ENCODE measurements at places on chromosomes 6 and 20. TPM values are rescaled to one million over a fixed set of nuclear protein-coding genes. Genes with fewer than 3 reads are reported as not detected.
A peak's percentile ranks its signal among the peaks of the same experiment; 100 is the strongest.

MAS1 gene
- not detected for total RNA-seq

ZSCAN23 gene
- total RNA-seq = 1.3 TPM

SIRPD gene
- total RNA-seq = 0.23 TPM

DNA sequence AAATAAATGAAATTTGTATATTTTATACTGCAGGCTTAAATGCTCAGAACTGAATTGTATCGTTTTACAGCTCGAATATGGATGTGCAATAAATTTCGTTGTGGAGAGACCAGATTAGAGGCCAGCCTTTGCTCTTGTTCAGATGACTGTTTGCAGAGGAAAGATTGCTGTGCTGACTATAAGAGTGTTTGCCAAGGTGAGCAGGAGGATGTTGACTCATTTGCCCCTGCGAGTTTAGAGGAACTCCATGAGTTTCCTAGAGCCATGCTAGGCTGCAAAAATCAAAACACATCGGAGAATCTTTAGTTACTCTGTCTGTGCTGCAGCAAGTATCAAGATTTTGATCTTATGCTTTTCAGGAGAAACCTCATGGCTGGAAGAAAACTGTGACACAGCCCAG is 15.4 kb downstream of the ENPP3 start:
- no peak overlapping the region for H3K4me3 ChIP-seq
- H3K27ac ChIP-seq = no peak overlapping the region

GSTA3 gene
- not detected for total RNA-seq

GRCh38 chr20:38126146-38126921 is 38.7 kb downstream of the TGM2 start:
- H3K4me1 ChIP-seq = no peaks in the 10 kb centered on the region
- no peaks in the 10 kb centered on the region for H3K36me3 ChIP-seq
- H3K4me3 ChIP-seq = no peak overlapping the region
- DNase-seq = no peak

DNA sequence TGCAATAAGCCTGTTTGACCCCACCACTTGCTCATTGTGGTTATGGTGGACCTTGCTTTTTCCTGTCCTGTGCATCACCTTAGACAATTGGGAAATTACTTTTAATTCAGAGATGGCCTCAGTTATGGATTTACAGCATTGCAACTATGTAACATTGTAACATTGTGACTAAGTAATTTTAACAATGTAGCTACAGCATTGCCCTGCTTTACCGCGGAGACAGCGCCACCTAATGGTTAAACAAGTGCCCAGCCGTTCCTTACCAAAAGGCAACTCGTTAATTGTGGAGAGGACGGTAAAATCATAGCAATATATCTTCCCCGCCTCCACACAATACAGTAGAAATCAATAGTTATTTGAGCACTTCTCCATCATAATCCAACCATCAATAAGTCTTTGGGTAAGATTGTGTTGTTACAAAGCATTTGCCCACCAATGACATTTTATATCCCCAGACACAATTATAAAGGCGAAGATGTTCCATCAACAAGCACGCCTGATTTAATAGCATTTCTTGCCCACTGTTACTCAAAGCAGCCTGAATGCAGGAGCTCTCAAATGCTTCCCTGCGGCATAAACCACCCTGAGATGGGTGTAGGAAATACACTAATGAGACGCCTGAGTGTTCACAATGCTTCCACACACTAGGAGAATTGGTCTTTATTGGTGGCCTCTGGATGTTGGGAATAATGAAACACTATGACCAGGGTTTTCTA is 93.7 kb downstream of the PROKR2 start:
- no peak overlapping the region for H3K27ac ChIP-seq
- no peaks in the 10 kb centered on the region for H3K36me3 ChIP-seq
- peak; percentile 43 for DNase-seq
- H3K4me1 ChIP-seq = no peaks in the 10 kb centered on the region
- H3K4me3 ChIP-seq = no peak overlapping the region

DNA sequence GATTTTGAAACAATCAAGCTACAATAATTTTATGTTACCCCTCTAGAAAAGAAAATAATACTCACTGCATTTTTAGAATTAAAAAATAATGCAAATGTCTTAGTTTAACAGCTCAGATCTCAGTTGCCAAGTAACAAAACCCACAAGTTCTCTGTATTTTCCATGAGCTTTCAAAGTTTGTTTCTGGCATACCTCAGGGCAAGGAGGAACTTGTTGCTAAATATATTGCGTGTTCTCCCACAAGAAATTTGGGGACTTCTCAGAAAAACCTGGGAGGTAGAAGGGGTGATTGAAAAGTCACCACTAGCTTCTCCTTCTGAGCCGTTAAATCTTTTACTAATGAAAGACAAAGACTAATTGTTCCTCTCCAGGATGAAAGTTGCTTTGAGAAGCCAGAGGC is 236.8 kb upstream of the MARCKS start:
- no peak overlapping the region for H3K4me3 ChIP-seq
- H3K27me3 ChIP-seq = no peaks in the 10 kb centered on the region
- DNase-seq = no peak
- no peak overlapping the region for H3K27ac ChIP-seq
- no peaks in the 10 kb centered on the region for H3K36me3 ChIP-seq

GRCh38 chr6:69865126-69865525 is 1.2 kb upstream of the COL19A1 start:
- DNase-seq = no peak
- no peaks in the 10 kb centered on the region for H3K36me3 ChIP-seq
- no peak overlapping the region for H3K4me3 ChIP-seq

DNA sequence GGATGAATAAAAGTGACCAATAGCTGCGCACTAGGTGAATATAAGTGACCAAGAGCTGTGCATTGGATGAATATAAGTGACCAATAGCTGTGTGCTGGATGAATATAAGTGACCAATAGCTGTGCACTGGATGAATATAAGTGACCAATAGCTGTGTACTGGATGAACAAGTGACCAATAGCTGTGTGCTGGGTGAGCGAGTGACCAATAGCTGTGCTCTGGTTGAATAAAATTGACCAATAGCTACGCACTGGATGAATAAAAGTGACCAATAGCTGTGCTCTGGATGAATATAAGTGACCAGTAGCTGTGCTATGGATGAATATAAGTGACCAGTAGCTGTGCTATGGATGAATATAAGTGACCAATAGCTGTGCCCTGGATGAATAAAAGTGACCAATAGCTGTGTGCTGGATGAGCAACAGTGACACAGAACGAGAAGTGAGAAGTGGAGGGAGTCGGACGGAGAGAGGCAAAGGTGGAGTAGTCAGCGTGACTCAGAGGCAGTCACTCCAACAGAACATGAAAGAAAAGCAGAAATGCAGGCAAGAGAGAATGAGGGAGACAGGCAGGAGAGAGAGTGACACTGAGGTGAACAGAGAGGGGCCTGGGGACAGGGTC is 38.5 kb downstream of the RBM38 start:
- no peaks in the 10 kb centered on the region for H3K27me3 ChIP-seq
- no peaks in the 10 kb centered on the region for H3K36me3 ChIP-seq
- H3K4me1 ChIP-seq = peaks cover 47% of the 10 kb centered on the region
- DNase-seq = no peak
- no peak overlapping the region for H3K4me3 ChIP-seq

UBR2 gene
- total RNA-seq = 44.8 TPM

PROKR2 gene
- not detected for total RNA-seq

GRCh38 chr6:26537160-26537845 is 863 bp upstream of the HMGN4 start:
- peaks cover 8% of the 10 kb centered on the region for H3K36me3 ChIP-seq
- H3K4me1 ChIP-seq = peaks cover 37% of the 10 kb centered on the region
- no peaks in the 10 kb centered on the region for H3K27me3 ChIP-seq
- peak overlapping the region; percentile 96 for H3K4me3 ChIP-seq
- peak; percentile 83 for DNase-seq

DNA sequence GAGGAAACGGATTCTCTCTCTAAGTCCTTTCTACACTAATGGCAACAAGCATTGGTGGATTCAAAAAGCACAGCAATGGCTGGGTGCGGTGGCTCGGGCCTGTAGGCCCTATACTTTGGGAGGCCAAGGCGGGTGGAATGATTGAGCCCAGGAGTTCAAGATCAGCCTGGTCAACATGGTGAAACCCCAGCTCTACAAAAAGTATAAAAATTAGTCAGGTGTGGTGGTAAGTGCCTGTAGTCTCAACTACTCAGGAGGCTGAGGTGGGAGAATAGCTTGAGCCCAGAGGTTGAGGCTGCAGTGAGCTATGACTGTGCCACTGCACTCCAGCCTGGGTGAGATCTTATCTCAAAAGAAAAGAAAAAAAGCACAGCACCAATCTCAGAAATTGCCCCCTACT is 19.3 kb downstream of the PAQR8 start:
- peaks cover 8% of the 10 kb centered on the region for H3K36me3 ChIP-seq
- H3K27ac ChIP-seq = no peak overlapping the region

DNA sequence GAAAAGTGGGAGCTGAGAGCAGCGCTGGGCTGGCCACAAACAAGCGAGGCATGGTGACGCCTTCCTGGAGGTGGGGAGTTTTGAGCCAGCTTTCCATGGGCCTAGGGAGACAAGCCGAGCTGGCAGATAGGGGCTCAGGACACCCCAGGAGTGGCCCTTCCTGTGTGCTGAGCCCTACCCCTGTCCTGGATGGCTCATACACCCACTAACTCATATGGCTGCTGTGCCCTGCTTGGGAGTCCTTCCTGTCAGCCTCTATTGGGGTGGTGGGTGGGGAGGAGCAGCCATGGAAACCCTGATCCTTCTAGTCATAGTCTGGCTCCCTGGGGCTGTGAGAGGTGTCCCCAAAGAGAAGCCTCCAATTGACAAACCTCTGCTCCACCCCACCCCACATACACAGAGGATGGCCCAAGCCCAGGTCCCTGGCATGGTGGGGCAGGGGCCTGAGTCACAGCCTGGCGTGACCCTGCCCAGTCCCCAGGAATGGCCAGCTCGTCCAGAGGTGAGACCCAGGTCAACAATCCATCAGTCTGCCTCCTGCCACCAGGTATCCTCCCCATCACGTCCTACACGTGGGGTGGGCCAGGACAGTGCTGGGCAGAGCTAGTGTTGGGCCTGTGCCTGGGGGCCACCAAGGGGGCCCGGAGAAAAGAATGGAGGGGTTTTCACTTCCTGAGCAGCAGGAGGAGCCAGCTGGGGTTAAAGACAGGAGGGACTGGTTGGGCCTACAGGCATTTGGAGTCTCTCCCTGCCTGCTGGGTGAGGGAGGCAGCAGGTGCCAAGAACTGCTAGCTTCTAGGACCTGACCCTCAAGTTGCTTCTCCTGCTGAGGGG is 52.2 kb downstream of the MRPL14 start:
- H3K27me3 ChIP-seq = peaks cover 58% of the 10 kb centered on the region
- peaks cover 15% of the 10 kb centered on the region for H3K4me1 ChIP-seq
- no peak overlapping the region for H3K27ac ChIP-seq
- H3K36me3 ChIP-seq = no peaks in the 10 kb centered on the region
- H3K4me3 ChIP-seq = no peak overlapping the region
- no peak for DNase-seq

DNA sequence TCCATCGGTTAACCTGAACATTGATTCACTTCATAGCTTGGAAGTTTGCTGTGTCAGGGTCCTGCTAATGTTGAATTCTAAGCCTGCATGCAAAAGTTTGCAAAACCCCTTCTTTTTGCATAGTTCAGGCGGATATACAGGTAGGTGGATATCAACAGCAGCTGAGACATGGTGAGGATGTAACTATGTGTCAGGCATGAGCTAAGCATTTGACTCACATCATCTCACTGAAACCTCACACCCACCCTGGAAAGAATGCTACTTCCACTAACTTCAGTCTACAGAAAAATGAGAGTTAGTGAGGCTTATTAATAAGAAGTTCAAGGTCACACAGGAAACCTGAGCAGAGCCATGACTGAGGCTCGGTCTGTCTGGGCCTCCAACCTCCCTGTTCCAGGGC is 276.9 kb downstream of the BMP7 start:
- no peaks in the 10 kb centered on the region for H3K36me3 ChIP-seq
- peaks cover 9% of the 10 kb centered on the region for H3K27me3 ChIP-seq
- no peak overlapping the region for H3K27ac ChIP-seq
- no peaks in the 10 kb centered on the region for H3K4me1 ChIP-seq
- DNase-seq = no peak
- H3K4me3 ChIP-seq = no peak overlapping the region

VWA7 gene
- 1.6 TPM for total RNA-seq

- H3K4me3 ChIP-seq = no peak overlapping the region
- no peaks in the 10 kb centered on the region for H3K4me1 ChIP-seq
- no peak for DNase-seq
- peaks cover 12% of the 10 kb centered on the region for H3K27me3 ChIP-seq
Measured at GRCh38 chr6:85771925-85772430, 129.3 kb upstream of the SYNCRIP start.

GRCh38 chr6:87671555-87672029 is 30.4 kb downstream of the AKIRIN2 start:
- no peaks in the 10 kb centered on the region for H3K36me3 ChIP-seq
- DNase-seq = no peak
- no peaks in the 10 kb centered on the region for H3K27me3 ChIP-seq
- H3K4me3 ChIP-seq = no peak overlapping the region
- peaks cover 4% of the 10 kb centered on the region for H3K4me1 ChIP-seq

EEF1A2 gene
- total RNA-seq = 1.7 TPM
